ENCODE measurements at places on chromosomes 6 and 20.

- no peak for DNase-seq
These were observed 180.7 kb downstream of the TBXT start for GRCh38 chr6:165986914-165987482.

DNA sequence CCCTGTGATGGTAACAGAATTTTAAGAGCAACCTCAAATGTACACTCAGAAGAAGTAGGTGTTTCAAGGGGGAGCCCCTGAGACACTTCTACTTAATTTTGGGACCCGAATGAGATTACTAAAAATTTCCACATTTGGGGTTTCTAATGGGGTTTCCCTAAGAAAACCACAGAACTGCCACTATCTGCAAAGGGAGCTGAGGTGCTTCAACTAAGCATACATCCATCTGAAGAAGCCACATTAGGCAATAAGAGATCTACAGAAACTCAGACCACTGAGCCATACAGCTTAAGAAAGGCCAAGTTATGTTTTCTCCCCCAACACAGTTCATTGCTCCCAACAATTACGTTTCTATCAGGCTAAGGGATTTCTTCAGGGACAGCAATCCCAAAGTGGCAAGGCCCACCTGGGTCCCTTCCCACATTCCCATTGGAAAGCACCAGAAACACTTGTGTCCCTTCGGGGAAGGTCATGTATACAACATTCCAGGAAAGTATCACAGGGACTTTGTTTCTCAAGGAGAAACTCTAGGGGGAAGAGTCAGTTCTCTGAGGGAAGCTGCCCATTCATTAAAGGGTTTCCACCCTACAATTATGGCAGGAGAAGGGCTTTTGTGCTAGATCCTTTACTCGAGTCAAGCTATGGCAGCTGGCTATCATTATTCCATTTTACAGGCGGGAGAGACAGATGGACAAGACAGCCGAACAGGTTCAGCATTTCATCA is 5.0 kb downstream of the BCL2L1 start:
- DNase-seq = peak; percentile 84

DNA sequence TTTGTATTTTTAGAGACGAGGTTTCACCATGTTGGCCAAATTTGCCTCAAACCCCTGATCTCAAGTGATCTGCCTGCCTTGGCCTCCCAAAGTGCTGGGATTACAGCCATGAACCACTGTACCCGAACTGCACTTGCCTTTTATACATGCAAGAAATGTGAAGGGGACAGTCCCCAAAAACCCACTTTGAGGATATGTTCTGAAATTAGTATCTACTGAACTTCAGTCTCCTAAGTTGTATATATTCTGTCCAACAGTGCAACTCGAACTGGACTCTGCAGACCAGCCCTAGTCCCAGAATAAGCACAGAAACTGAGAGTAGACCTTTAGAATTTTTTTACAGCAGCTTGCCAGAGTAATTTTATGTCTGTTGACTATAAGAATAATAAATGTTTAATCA is 28.5 kb downstream of the BACH2 start:
- DNase-seq = no peak

- no peak for DNase-seq
These were observed 12.8 kb upstream of the PNRC1 start for GRCh38 chr6:89067796-89068195.

- no peak for DNase-seq
These were observed 9.1 kb downstream of the GOPC start for GRCh38 chr6:117592983-117593759.

- DNase-seq = no peak
These were observed 404.1 kb downstream of the C6orf118 start for GRCh38 chr6:164905311-164905710.

DNA sequence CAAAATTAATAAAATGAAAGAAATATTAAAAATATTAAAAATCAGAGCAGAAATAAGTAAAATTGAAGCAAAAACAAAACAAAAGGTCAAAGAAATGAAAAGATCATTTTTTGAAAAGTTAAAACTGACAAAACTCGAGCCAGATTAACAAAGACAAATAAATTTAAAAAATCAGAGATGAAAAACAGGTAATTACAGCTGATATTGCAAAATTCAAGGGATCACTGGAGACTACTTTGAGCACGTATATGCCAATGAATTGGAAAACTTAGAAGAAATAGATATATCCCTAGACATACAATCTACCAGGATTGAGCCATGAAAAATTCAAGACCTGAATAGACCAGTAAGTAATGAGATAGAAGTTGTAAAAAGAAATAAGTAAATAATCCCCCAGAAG is 446.2 kb upstream of the EYS start:
- DNase-seq = no peak
